Activated CD8-positive, alpha-beta memory T cell treated with anti-CD3 and anti-CD28 coated beads for 1 hour (primary cell): ENCODE measurements at places on chromosomes 4 and X.

GRCh38 chr4:31086756-31087330, 366.7 kb downstream of the PCDH7 start:
- DNase-seq = no peak

DNA sequence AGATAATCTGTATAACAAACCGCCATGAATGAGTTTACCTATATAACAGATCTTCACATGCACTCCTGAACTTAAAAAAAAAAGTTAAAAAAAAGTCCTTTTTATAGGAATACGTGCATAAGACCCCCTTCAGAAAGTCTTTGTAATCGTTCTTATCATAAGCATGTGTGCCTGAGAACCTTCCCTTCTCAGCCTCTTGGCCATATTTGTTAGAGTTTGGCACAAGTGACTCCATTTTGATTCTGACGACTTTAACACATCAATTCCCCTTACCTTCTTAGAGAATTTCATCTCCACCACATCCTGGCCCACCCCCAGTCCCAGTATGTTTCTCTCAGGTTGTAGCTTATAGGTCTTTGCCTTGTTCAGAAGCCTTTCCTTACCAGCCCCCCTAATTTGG, 16.0 kb upstream of the ANXA5 start:
- no peak for DNase-seq

- no peak for DNase-seq
Measured at GRCh38 chr4:182225257-182225852, 17.8 kb upstream of the TENM3 start.

DNA sequence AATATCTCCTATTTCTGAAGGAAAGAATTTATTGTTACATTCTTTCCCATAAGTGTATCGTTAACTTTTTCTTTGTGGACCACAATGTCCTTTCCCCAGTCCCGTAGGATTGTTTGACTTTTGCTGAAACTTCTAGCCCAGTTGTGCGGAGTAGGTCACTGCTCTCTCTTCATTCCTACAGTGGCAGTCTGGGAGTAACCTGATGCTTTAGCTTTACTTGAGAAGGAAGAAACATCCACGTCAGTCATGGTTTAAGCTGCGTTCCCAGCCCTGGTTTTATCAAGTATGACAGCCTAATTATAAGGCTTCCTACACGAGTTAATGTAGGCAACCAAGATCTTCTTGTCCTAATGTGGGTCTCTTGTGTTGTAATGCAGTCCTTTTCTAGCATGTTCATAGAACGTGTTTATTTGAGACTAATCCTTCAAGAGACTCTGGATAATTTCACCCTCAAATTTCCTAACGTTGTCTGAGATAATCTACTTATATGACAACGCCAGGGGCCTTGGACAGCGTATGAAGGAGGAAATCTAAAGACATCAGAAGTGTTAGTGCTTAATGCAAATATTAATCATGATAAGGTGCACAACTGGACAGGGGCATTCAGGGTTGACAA, 40.8 kb upstream of the GRPR start:
- DNase-seq = no peak

GRCh38 chr4:73751166-73751565, 10.8 kb downstream of the CXCL8 start:
- no peak for DNase-seq

- no peak for DNase-seq
Measured at GRCh38 chrX:45716750-45717149, 516.1 kb upstream of the DIPK2B start.

GRCh38 chr4:79064806-79065205, 125.6 kb upstream of the PAQR3 start:
- DNase-seq = no peak

DNA sequence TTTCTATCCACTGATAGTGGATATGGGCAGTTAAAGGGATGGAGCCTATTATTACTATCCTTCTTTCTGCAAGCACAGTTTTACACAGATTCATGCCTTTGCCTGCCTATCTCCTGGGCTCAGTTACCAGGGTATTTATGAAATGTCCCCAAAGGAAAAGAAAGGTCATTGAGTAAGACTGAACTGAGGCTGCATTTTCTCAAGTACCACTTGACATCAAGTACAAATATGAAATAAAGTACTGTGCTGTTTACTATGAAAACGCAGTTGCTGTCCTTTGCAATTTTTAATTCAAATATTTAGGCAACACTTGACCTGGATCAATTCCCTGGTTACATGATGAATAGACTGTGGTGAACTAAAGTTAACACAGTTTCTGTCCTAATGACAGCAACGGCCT, 23.5 kb upstream of the SPANXN4 start:
- DNase-seq = no peak

DNA sequence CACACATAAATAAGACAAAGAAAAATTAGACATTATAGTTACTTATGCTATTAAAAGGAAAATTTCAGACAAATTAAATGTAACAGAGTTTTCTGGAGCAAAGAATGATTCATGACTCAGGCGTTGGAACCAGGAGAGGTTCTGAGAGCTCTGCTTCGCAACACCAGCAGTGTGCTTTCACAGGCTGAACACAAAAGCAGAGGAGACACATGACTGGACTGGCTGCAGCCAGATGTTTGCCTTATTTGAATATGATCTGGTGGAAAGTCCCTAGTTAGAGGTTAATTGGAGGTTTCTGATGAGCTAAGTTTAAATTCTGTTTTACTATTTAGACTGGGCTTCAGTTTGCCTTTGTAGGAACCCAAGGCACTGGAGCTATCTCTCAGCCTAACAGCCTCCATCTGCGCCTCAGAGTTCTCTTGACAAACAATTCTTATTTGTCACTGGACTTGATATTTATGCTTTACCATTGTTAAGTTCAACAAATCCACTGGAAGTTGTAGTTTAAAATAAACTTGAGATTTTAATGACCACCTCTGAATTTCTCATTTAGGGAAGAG, 16.2 kb downstream of the BOD1L1 start:
- DNase-seq = no peak
